Liver (tissue), 10 donors: ENCODE measurements at places on chromosomes 2 and 18.

GRCh38 chr2:45008296-45009129 lies 739 bp downstream of the SIX2 start:
- H3K36me3 ChIP-seq = no peaks in the 10 kb centered on the region
- no peak for DNase-seq
- H3K27ac ChIP-seq = no peak overlapping the region
- peaks cover 2% of the 10 kb centered on the region for H3K27me3 ChIP-seq
- peaks cover 54% of the 10 kb centered on the region for H3K4me1 ChIP-seq
- peak overlapping the region; percentile 51 for H3K4me3 ChIP-seq

GRCh38 chr18:59885579-59886163 lies 14.1 kb upstream of the PMAIP1 start:
- H3K4me3 ChIP-seq = no peak overlapping the region
- H3K27ac ChIP-seq = no peak overlapping the region
- peaks cover 5% of the 10 kb centered on the region for H3K4me1 ChIP-seq
- no peaks in the 10 kb centered on the region for H3K36me3 ChIP-seq

- H3K4me3 ChIP-seq = no peak overlapping the region
- DNase-seq = no peak
- H3K4me1 ChIP-seq = no peaks in the 10 kb centered on the region
- H3K27ac ChIP-seq = no peak overlapping the region
- H3K27me3 ChIP-seq = no peaks in the 10 kb centered on the region
Measured at GRCh38 chr18:75360941-75361340, 66.6 kb downstream of the SMIM21 start.

GRCh38 chr2:5022061-5022460 lies 670.1 kb upstream of the SOX11 start:
- no peak for DNase-seq
- H3K4me1 ChIP-seq = no peaks in the 10 kb centered on the region
- no peaks in the 10 kb centered on the region for H3K36me3 ChIP-seq
- no peak overlapping the region for H3K4me3 ChIP-seq

- no peaks in the 10 kb centered on the region for H3K4me1 ChIP-seq
- no peak for DNase-seq
Measured at GRCh38 chr2:171004833-171005232, 75.8 kb downstream of the GORASP2 start.

DNA sequence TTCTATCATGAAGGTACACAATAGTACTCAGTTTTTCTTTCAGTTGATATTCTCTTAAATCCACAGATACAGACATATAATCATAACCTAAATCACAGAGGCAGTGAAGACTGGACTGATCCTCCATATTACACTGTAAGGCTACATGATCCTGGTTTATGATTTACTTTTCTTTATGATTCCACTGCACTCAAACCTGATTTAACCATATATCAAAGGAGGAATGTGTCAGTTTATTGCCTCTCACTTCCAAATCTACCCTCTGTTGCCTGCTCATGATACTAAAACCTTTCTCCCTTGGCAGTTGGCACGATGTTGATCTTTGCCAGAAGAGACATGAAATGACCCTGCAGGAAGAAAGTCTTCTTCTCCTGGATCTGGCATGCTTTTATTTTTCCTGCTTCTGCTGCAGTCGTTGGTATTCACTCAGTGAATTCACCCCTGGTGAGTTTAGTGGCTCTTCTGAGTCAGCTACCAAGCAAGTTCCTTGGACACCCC lies 426.4 kb downstream of the MBD2 start:
- no peak overlapping the region for H3K4me3 ChIP-seq
- no peak for DNase-seq
- H3K27ac ChIP-seq = no peak overlapping the region

DNA sequence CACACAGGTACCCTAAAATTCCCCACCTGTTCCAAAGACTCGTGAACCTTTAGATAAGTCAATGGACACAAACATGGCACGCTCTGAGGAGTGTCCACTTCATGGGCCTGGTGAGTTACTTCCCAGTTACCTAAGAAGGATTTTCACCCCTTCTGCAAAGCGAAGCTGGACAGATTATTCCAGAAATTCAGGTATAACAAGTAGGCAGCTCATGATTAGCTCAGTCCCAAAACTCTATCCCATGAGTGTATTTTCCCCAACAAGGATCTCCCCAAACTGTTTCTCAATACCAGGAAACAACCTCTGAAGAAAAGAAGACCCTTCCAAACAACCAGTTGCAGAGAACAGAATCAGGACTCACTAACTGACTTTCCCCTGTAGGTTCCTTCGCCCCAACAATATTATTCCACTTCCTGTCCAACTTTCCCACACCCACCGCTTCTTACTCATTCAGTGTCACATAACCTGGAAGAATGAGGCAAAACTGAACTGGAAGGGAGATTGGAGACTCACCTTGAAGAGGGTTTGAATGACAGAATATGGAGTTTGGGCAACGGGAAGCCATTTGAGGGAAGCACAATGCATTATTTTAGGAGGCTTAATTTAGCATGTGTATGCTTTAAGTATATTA lies 120.1 kb downstream of the ANTXR1 start:
- no peaks in the 10 kb centered on the region for H3K27me3 ChIP-seq
- no peaks in the 10 kb centered on the region for H3K4me1 ChIP-seq
- no peak overlapping the region for H3K27ac ChIP-seq

GRCh38 chr2:159859583-159859982 lies 61.6 kb upstream of the CD302 start:
- no peaks in the 10 kb centered on the region for H3K36me3 ChIP-seq
- no peak for DNase-seq
- H3K27ac ChIP-seq = no peak overlapping the region
- H3K4me1 ChIP-seq = no peaks in the 10 kb centered on the region
- H3K4me3 ChIP-seq = no peak overlapping the region

DNA sequence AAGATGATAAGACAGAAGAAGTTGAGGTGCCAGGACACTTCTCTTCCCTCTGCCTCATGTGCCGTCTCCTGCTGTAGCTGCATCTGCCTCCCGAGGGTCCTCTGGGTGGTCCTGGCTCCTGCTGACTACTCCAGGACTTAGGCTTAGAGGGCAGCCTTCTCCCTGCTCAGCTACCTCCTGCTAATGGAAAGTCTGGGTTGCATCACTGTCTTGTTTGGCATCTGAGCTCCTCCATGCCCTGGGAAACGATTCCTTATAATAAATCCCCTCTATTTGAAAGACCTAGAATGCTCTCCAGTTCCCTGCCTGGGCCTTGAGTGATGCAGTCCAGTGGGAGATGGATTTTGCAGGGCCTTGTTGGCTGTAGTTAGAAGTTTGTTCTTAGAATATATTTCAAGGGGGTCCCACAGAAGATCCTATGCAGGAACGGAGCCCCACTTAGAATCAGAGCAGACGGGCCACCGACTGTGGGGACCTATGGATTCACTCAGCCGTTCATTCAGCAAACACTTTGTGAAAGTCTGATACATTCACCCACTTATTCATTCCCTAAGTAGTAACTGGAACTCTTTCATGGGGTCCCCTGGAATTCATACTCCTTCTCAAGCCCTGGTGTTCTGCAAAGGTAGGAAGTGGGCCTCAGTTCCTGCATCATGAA lies 269.8 kb upstream of the HDAC4 start:
- no peak for DNase-seq
- H3K27me3 ChIP-seq = no peaks in the 10 kb centered on the region
- H3K36me3 ChIP-seq = no peaks in the 10 kb centered on the region

- no peaks in the 10 kb centered on the region for H3K36me3 ChIP-seq
- H3K4me1 ChIP-seq = no peaks in the 10 kb centered on the region
- no peak overlapping the region for H3K27ac ChIP-seq
- no peak for DNase-seq
- no peaks in the 10 kb centered on the region for H3K27me3 ChIP-seq
- no peak overlapping the region for H3K4me3 ChIP-seq
Measured at GRCh38 chr2:45728458-45728942, 77.0 kb downstream of the PRKCE start.

- no peaks in the 10 kb centered on the region for H3K27me3 ChIP-seq
- DNase-seq = no peak
- H3K36me3 ChIP-seq = peaks cover 2% of the 10 kb centered on the region
- H3K27ac ChIP-seq = no peak overlapping the region
- peaks cover 13% of the 10 kb centered on the region for H3K4me1 ChIP-seq
Measured at GRCh38 chr2:205773989-205774388, 91.7 kb downstream of the NRP2 start.

DNA sequence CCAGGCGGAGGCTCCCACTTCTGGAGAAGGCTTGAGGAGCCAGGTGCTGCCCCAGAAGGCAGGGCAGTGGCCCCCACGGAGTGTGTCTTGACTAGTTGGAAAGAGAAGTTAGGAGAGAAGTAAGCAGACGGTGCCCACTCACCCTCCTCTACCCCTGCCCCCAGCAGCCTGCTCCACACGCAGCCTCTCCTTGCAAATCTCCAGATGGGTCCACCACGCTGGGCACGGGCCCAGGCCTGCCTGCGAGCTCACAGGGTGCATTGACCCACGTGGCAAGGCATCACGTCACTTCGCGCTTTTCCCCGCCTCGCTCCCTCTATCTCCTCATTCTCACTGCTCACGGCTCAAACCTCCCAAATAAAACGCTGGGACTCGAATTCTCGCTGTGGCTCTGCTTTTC lies 71.8 kb upstream of the RAB12 start:
- no peaks in the 10 kb centered on the region for H3K4me1 ChIP-seq
- no peak overlapping the region for H3K27ac ChIP-seq
- no peaks in the 10 kb centered on the region for H3K36me3 ChIP-seq
- no peak overlapping the region for H3K4me3 ChIP-seq
- DNase-seq = no peak
- no peaks in the 10 kb centered on the region for H3K27me3 ChIP-seq

GRCh38 chr18:8754995-8755960 lies 49.9 kb downstream of the MTCL1 start:
- H3K27ac ChIP-seq = no peak overlapping the region
- no peaks in the 10 kb centered on the region for H3K36me3 ChIP-seq
- H3K27me3 ChIP-seq = no peaks in the 10 kb centered on the region
- no peak overlapping the region for H3K4me3 ChIP-seq
- DNase-seq = no peak

DNA sequence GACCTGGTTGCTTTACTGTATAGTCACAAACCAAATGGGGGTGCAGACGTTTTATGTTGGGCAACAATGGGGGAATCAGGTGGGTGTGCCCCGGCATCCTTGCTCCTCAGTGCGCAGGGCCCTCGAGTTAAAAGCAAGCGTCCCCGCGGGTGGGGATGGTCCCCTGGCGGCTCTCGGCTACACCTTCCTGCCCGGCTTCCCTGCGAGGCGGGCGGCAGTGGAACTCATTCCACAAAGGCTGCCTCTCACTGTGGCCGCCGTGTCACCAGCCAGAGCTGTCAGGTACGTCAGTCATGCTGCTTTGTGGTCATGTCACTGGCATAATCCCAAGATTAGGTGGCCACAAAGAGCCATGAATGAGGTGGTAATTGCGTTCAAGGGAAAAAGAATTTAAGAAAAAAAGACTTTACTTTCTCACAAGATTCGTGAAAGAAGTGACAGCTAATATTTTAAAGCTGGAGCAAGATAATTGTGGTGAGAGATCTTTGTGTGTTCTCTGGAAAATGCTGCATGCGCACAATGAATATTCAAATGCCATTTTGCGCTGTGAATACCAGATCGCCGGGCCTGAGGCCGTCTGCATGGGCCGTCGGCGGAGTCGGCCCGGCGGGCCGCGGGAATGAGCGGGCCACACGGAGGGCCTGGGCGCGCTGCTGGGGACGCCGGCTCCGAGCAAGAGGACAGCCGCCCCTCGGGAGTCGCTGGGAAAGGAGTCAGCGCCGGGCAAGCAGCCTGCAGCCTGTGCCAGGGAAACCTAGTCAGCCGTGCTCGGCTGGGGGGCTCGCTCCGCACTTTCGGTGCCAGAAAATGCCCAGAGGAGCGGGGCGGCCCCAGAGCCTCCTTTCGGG lies 82.3 kb upstream of the LDLRAD4 start:
- H3K27me3 ChIP-seq = no peaks in the 10 kb centered on the region
- peaks cover 3% of the 10 kb centered on the region for H3K4me1 ChIP-seq
- H3K27ac ChIP-seq = peak overlapping the region; percentile 97
- no peak for DNase-seq

DNA sequence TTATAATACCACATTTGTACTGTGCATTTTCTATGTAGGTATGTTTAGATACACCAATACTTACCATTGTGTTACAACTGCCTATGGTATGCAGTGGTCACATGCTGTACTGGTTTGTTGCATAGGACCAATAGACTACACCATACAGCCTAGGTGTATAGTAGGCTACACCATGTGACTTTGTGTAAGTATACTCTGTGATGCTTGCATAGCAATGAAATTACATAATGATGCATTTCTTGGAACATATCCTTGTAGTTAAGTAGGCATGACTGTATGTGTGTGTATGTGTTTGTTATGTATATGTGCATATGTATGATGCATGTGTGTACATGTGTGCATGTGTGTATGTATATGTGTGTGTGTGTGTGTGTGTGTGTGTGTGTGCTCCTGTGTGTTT lies 157.6 kb downstream of the TDRD15 start:
- DNase-seq = no peak
- H3K4me1 ChIP-seq = no peaks in the 10 kb centered on the region
- no peaks in the 10 kb centered on the region for H3K36me3 ChIP-seq
- no peak overlapping the region for H3K27ac ChIP-seq
- no peak overlapping the region for H3K4me3 ChIP-seq
- no peaks in the 10 kb centered on the region for H3K27me3 ChIP-seq

GRCh38 chr2:183709829-183710228 lies 585.6 kb downstream of the NUP35 start:
- DNase-seq = no peak
- H3K4me3 ChIP-seq = no peak overlapping the region
- H3K4me1 ChIP-seq = no peaks in the 10 kb centered on the region
- no peak overlapping the region for H3K27ac ChIP-seq

- H3K4me1 ChIP-seq = no peaks in the 10 kb centered on the region
- no peak for DNase-seq
- H3K4me3 ChIP-seq = no peak overlapping the region
- H3K27me3 ChIP-seq = no peaks in the 10 kb centered on the region
- peaks cover 3% of the 10 kb centered on the region for H3K36me3 ChIP-seq
Measured at GRCh38 chr18:48752928-48753327, 197.8 kb downstream of the SMAD7 start.

GRCh38 chr2:210776756-210777155 lies 220.4 kb downstream of the CPS1 start:
- no peak for DNase-seq
- H3K4me3 ChIP-seq = no peak overlapping the region
- no peaks in the 10 kb centered on the region for H3K4me1 ChIP-seq
- H3K27me3 ChIP-seq = no peaks in the 10 kb centered on the region
- no peak overlapping the region for H3K27ac ChIP-seq

GRCh38 chr2:235551965-235552364 lies 58.1 kb downstream of the AGAP1 start:
- no peak for DNase-seq
- no peaks in the 10 kb centered on the region for H3K27me3 ChIP-seq
- no peaks in the 10 kb centered on the region for H3K36me3 ChIP-seq
- no peak overlapping the region for H3K27ac ChIP-seq

- no peak overlapping the region for H3K4me3 ChIP-seq
- H3K27ac ChIP-seq = no peak overlapping the region
- DNase-seq = no peak
- no peaks in the 10 kb centered on the region for H3K36me3 ChIP-seq
Measured at GRCh38 chr2:72548081-72548764, 277.6 kb downstream of the EXOC6B start.
